Bronchial epithelial cell (primary cell): ENCODE measurements at places on chromosomes 5 and 9.

DNA sequence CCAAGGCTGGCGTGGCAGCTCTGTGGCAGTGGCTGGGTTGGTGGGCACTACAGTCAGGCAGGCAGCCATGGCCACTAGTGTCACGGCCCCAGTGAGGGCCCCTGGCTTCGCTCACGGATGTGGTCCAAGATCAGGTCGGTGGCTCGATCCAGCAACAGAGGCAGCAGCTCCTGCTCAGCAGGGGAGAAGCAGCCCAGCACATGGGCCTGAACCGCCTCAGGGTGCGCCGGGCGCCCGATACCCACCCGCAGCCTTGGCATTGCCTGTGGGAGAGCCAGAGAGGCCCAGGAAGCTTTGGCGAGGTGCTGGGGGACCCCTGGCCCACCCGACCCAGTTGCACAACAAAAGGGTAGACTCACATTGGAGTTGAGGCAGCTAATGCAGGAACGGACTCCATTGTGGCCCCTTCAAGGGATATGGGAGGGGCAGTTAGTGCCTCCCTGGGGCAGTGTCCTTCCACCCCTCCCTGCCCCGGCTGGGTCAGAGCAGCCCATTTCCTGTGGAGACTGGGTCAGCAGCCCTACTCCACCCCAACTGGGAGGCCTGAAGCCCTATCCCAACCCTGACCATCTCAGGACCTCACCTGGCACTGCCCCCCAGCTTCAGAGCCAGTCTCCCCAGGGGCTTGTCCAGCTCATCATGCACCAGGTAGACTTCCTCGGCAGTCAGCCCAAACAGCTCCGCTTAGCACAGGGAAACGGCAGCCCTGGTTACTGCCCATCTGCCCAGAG lies 1.3 kb downstream of the PTRH1 start:
- no peak for DNase-seq

DNA sequence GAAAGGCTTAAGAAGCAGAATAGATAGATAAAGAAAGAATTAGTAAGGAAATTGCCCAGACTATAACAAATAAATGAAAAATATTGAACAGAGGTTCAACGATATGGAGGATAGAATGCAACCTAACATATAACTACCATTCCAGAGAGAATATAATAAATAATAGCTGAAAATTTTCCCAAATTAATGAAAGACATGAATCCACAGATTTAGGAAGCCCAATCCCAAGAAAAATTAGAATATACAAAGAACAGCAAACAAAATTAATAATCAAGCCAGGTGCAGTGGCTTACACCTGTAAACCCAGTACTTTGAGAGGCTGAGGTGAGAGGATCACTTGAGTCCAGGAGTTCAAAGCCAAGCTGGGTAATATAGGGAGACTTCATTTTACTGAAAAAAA lies 27.8 kb upstream of the FNIP1 start:
- DNase-seq, result no peak

GRCh38 chr5:102668220-102668932 lies 86.7 kb upstream of the PAM start:
- peak; percentile 61 for DNase-seq

DNA sequence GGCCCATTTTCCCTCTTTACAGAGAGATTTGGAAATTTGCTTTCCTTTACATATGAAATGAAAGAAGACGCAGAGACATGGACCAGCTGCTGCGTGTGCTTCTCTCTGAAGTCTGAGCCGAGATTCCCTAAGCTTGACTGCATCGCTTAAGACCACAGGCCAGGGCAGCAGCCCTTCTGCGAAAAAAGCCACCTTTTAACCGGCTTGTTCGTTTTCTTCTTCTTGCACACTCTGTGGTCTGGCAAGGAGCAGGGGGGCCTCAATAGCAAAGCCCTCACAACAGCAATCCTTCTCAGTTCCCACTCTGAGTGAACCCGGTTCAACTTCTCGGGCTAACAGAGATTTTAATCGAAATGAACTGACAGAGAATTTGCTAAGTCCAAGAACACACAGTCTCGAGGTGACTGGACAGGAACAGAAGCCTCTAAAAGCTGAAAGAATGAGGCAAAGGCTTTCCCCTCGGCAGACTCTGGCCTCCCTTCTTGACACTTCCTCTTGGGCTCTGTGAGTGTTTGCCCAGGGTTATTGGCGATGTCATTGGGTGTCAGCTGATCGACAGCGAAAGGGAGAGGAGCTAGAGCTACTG lies 512.9 kb upstream of the KLF4 start:
- DNase-seq, result no peak

DNA sequence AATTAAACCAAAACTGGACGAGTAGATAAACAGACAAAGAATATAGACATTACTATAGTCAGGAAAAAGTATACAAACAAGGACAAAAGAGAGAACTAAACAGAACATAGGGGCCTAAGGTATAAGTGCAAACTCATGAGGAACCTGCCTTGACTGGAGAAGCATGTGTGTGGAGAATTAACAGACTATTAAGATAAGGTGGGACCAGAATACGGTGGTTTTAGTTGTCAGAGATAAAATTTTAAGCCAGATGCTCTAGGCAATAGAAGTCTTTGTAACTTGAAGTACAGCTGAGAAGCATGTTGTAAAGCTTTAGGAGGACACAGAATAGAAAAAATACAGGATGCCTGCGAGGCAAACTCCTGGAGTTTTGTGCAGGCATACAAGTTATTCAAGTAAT lies 707.1 kb downstream of the PTPRD start:
- DNase-seq, result no peak

- DNase-seq, result no peak
These were observed 8.9 kb upstream of the NKX2-5 start for GRCh38 chr5:173243831-173244305.

- no peak for DNase-seq
These were observed 85.4 kb downstream of the SLC1A3 start for GRCh38 chr5:36691696-36692371.

DNA sequence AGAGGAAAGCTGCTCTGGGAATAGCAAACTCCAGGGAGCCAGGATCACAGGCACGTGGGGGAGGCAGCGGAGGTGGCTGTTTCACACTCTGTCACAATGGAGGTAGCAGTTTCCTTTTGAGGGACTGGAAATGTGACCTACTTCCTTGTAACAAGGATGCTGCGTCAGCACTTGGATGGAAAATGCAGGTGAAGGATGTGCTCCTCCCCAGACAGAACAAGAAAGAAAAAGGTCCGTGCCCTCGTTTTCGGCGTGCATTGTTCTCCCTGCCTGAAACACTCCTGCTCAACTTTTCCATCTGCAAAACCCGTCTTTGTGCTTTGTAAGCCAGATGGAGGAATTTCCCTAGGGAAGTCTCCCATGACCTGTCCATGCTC lies 55.1 kb upstream of the SH3PXD2B start:
- DNase-seq, result no peak

GRCh38 chr9:23826120-23826629 lies at the start of gene ELAVL2:
Gene ELAVL2 (minus strand): TSS chr9:23826240. CDS start chr9:23762234, 64,006 bp downstream.
- DNase-seq, result peak; percentile 87

DNA sequence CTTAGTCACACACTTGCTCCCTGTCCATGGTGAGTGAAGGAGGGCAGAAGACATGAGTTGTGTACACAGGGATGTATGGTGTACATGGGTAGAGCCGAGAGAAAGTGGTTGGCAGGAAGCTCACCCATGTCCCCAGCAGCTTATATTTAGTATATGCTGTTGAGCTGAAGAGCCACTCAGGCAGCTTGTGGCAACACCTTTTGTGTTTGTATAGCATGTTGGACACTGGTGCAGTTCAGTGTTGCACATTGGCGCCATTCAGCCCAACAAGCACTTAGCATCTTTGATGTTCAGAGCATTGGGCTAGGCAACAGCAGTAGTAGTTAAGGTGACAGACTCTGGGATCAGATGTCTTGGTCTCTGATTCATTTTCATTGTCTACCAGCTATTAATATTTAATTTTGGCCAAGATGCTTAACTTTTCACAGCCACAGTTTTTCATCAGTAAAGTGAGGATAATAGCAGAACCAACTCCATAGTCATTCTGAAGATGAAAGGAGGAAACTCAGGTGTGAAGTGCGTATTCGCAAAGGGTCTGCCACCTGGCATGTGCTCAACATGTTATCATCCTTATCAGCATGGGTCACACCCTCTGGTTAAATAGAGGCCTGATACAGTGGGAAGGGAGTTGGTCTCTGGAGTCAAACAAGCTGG lies 184.8 kb downstream of the NR3C1 start:
- DNase-seq, result no peak

DNA sequence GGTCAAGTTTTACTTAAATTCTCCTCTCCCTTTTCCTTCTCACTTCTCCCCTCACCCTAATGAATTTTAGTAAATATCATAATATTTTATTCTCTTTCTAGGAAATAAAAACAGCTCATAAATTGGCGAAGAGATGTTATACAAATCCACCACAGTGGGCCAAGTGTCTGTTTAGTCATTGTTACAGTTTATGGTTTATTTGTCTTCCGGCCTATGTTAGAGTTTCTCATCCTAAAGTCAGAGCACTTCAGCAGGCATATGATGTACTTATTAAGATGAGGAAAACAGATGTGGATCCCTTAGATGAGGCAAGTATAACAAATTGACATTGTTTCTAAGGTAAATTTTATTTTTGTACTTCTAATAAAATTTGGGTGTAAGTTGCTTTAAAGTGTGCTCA lies 48.2 kb downstream of the RPS6 start:
- DNase-seq, result no peak

- peak; percentile 62 for DNase-seq
These were observed 536 bp upstream of the STX17 start for GRCh38 chr9:99905833-99906402.

GRCh38 chr5:98109561-98110006 lies 663.9 kb upstream of the RGMB start:
- DNase-seq, result peak; percentile 82

- no peak for DNase-seq
These were observed 17.3 kb downstream of the SIL1 start for GRCh38 chr5:139180850-139181249.

GRCh38 chr5:80885396-80886000 lies 74.7 kb upstream of the RASGRF2 start:
- no peak for DNase-seq

DNA sequence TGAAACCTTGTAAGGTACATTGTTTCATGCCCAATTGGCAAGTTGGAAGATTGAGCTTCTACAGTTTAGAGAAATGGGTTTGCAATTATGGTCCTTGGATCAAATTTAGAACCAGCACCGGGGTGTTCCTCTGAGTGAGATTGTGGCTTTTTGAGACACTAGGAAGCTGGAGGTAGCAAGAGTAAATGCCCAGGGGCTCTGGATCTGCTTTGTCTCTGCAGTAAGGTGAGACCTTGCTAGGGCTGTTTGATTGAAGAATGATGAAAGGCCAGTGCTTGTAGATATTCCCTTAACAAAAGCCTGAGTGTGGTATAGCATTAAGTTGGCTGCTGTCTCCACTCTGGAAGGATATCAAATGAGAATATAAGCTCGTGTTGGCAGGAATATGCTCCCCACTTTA lies 36.0 kb downstream of the WWC1 start:
- DNase-seq, result no peak

- DNase-seq, result no peak
These were observed 12.6 kb downstream of the DNM1 start for GRCh38 chr9:128215491-128216409.

DNA sequence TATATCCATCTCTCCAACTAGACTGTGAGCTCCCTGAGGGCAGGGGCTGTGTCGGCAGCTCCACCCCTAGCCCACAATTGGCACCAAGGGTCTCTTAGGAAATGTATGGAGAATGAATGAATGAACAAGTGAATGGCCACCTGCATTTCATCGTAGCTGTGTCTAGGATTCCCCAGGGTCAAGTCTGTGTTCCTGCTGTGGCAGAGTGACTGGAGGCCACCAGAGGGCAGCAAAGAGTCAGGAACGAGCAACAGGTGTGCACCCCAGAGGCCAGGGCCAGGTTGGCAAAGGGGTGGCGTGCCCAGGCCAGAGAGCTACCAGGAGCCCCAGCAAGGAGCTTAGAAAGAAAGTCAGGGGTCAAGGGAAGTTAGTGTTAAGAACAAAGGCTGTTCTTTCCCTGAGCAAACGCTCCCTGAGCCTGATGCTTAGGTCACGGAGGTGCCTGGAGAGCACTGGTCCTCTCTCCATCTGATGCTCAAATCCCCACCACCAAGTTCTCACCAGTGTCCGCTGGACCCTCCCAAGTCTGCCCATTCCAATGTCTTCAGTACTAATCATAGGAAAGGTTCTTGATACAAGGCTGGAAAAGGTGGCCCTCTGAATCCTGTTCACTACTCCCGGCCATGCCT lies 160.7 kb downstream of the PAX5 start:
- DNase-seq, result peak; percentile 58

DNA sequence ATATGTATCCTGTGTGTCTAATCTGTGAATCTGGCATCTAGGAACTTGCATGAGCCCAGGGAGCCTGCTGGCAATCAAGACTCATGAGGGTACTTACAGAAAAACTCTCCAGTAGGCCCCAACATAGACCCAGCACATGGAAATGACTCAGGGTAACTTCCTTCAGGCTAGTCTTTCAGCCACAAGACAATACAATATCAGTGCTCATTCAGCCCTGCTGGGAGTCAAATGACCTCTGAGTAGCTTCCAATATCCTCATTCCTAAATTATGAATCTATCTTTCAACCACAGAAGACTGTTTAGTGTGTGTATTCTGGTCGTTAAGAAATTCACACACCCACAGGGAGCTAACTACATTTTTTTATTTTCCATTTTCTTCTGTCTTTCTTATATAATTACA lies 1273.0 kb downstream of the EFNA5 start:
- peak; percentile 99 for DNase-seq

GRCh38 chr5:178326374-178326715 lies 93.7 kb upstream of the PHYKPL start:
- DNase-seq, result no peak

GRCh38 chr9:12955510-12956163 lies 180.8 kb downstream of the LURAP1L start:
- no peak for DNase-seq

- no peak for DNase-seq
These were observed at the start of gene SHOC1 for GRCh38 chr9:111794835-111795556. Gene SHOC1 (minus strand): TSS chr9:111794937. CDS start chr9:111791418, 3,519 bp downstream.

DNA sequence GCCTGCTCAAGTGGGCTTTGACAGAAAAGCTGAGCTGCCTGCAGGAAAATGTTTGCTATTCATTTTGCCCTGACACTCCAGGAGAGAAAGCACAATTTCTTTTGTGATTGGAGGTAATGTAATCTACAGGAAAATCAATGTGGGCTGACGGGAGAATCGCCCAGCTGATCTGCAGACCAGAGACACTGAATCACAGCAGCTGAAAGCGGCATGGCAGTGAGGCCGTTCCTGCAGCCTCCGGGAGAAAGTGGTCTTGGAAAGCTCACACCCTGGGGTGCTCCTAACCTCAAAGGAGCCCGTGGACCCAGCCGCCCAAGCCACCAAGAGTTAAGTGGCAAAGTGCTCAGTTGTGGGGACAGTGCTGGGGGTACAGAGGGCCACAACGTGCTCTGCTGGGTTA lies 593.6 kb downstream of the BNC2 start:
- no peak for DNase-seq

DNA sequence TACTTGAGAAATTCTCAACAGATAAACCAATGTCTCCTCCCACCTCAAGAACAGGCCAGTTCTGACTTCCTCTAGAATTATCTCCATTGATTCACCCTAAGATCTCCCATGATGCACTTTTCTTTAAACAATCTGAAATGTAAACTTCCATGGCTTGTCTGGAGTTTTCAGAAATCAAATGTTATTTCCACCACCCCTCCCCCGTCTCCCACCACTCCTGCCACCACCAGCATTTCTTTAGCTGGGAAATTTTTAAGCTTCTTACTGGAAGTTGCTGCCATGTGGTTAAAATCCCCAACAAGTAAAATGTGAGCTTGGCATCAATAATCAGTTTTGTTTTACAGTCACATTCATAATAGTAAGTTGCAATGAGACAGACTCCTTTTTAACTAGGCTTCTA lies 32.8 kb upstream of the BASP1 start:
- DNase-seq, result no peak

GRCh38 chr5:90934091-90934719 lies 375.6 kb downstream of the ADGRV1 start:
- DNase-seq, result no peak
